Psoas muscle (tissue), 8 donors: ENCODE measurements at places on chromosomes 5 and 9. TPM values are rescaled to one million over a fixed set of nuclear protein-coding genes. Genes with fewer than 3 reads are reported as not detected.

PCDHA4 gene
- polyA plus RNA-seq = 0.06 TPM

PCDHGB3 gene
- 0.35 TPM for polyA plus RNA-seq

TAL2 gene
- 0.61 TPM for polyA plus RNA-seq

ZNF883 gene
- 0.36 TPM for polyA plus RNA-seq

PCA3 gene
- polyA plus RNA-seq = not detected

LCN9 gene
- polyA plus RNA-seq = not detected

RIOK2 gene
- polyA plus RNA-seq = 10.5 TPM

PCDHA9 gene
- not detected for polyA plus RNA-seq

SHISAL2B gene
- not detected for polyA plus RNA-seq

NOXA1 gene
- 1.0 TPM for polyA plus RNA-seq

PCDHA1 gene
- polyA plus RNA-seq = not detected

SLC1A3 gene
- polyA plus RNA-seq = 10.3 TPM

SPINK5 gene
- 0.05 TPM for polyA plus RNA-seq

BTNL8 gene
- polyA plus RNA-seq = 0.09 TPM

ECPAS gene
- 410 TPM for polyA plus RNA-seq

CCL27 gene
- polyA plus RNA-seq = 0.31 TPM

GAPT gene
- polyA plus RNA-seq = not detected

GRXCR2 gene
- polyA plus RNA-seq = not detected

IL17B gene
- 0.08 TPM for polyA plus RNA-seq

PFN3 gene
- not detected for polyA plus RNA-seq

SCGB3A2 gene
- polyA plus RNA-seq = 0.17 TPM

ECM2 gene
- 1.4 TPM for polyA plus RNA-seq

POU5F2 gene
- not detected for polyA plus RNA-seq

IL7R gene
- polyA plus RNA-seq = 0.25 TPM

C6 gene
- 0.13 TPM for polyA plus RNA-seq

ADAMTSL1 gene
- 0.10 TPM for polyA plus RNA-seq

SLC9A3 gene
- polyA plus RNA-seq = 1.2 TPM

ROR2 gene
- 0.18 TPM for polyA plus RNA-seq

AK8 gene
- not detected for polyA plus RNA-seq

BSPRY gene
- polyA plus RNA-seq = not detected

PTGR1 gene
- polyA plus RNA-seq = 22.5 TPM

SLC46A2 gene
- polyA plus RNA-seq = not detected

JMY gene
- polyA plus RNA-seq = 1.3 TPM

MCC gene
- 1.4 TPM for polyA plus RNA-seq

GFI1B gene
- polyA plus RNA-seq = 0.14 TPM

PDGFRB gene
- polyA plus RNA-seq = 19.9 TPM

ZNF454 gene
- 0.47 TPM for polyA plus RNA-seq

CMBL gene
- 99.4 TPM for polyA plus RNA-seq

ACOT12 gene
- polyA plus RNA-seq = not detected

AHRR gene
- polyA plus RNA-seq = 0.39 TPM

GHR gene
- 26.5 TPM for polyA plus RNA-seq

CA9 gene
- polyA plus RNA-seq = 0.49 TPM

SMIM33 gene
- not detected for polyA plus RNA-seq

OSMR gene
- 18.1 TPM for polyA plus RNA-seq

NPDC1 gene
- polyA plus RNA-seq = 14.8 TPM

STK32A gene
- 0.42 TPM for polyA plus RNA-seq

SHB gene
- 5.1 TPM for polyA plus RNA-seq

ABITRAM gene
- polyA plus RNA-seq = 14.1 TPM

SPATA6L gene
- 0.09 TPM for polyA plus RNA-seq

IL4 gene
- not detected for polyA plus RNA-seq
